Stimulated activated CD4-positive, alpha-beta T cell treated with anti-CD3 and anti-CD28 coated beads, Interleukin-1b, Interleukin-23, amount 100 ng/mL, for 1 hour (primary cell): ENCODE measurements at places on chromosomes 2 and 18.

DNA sequence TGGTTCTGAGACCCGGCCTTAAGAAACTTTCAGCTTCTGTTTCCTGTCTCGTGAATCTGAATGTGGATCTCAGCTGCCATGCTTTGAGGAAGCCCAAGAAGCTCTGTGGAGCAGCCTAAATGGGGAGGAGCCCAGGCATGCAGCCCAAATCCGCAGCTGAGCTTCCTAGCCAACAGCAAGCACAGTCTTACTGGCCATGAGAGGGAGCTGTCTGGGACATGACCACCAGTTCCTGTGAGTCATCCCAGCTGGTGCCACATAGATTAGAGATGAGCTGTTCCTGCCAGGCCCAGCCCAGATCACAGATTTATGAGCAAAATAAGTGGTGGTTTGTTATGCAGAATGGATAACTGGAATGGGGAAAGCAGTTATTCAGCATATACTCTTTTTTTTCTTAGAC is 224.4 kb upstream of the APCDD1 start:
- no peak for DNase-seq

- DNase-seq, result no peak
Measured at GRCh38 chr2:16617282-16618266, 48.1 kb downstream of the CYRIA start.

DNA sequence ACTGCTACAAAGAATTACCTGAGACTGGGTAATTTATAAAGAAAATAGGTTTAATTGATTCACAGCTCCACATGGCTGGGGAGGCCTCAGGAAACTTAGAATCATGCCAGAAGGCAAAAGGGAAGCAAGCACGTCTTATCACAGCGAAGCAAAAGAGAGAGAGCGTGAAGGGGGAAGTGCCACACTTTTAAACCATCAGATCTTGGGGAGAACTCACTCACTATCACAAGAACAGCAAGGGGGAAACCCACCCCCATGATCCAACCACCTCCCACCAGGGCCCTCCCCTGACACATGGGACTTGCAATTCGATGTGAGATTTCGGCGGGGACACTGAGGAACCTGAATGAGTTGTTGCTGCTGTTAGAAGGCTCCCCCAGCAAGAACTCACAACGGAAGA is 220.2 kb upstream of the PIEZO2 start:
- DNase-seq, result no peak

DNA sequence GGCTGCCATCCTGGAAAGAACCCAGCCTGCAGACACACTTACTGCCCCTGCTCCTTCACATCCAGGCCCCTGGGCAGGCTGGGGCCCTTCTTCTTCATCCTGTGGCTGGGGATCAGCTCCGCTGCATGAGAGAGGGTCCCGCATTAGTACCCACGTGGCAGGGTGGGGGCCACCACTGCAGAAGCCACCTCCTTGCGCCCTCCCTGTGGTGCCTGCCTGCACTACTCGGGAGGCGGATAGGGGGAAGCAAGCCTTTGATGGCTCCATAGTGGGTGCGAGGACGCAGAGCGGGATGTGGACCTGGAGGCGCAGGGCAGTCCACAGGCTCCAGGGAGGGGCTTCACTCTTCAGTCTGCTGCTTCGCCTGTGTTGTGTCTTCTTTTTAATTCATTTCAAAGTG is 46.7 kb downstream of the GPC1 start:
- no peak for DNase-seq
